ENCODE measurements at places on chromosomes 1 and 21.

- no peak for DNase-seq
These were observed 182.4 kb downstream of the CDC7 start for GRCh38 chr1:91682882-91683597.

DNA sequence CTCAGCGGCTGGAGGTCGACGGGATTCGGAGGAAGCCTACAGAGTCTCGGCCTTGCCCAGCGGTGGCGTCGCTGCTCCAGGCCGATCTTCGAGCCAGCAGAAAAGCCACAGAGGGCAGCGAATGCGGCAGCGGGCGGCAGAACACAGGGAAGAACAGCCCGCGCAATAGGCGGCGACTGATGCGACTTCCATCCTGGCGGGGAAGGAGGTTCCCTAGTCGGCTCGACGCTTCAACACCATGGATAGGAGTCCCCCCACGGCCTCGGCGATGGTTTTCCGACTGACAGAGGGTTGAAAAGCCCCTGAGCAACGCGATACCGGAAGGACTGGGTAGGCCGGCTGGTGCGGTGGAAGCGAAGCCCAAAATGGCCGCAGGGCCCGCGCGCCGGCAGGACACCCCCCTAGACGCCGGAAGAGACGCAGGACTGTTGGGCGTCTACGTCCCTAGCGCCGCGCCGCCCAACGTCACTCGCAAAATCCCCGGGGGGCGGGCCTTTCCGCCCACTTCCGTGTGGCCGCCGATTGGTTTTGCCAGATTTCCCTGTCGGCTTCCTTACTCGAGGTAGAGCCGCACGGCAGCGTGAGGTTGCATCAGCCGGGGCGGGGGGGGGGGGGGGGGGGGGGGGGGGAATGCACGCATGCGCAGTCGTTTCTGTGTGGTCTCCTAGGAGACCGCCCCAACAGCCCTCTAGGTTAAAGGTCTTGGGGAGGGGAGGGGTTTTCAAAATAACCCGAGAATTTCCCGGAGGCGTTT lies at the start of gene PPP1R15B:
Gene PPP1R15B (minus strand): TSS at position 367 of the 754 bp plus-strand sequence. CDS start 406 bp downstream, outside the sequence.
- DNase-seq, result peak; percentile 97

- peak; percentile 86 for DNase-seq
These were observed 8.2 kb downstream of the HCRTR1 start for GRCh38 chr1:31625561-31626222.

GRCh38 chr1:213973129-213973528 lies 14.6 kb upstream of the PROX1 start:
- DNase-seq, result no peak

DNA sequence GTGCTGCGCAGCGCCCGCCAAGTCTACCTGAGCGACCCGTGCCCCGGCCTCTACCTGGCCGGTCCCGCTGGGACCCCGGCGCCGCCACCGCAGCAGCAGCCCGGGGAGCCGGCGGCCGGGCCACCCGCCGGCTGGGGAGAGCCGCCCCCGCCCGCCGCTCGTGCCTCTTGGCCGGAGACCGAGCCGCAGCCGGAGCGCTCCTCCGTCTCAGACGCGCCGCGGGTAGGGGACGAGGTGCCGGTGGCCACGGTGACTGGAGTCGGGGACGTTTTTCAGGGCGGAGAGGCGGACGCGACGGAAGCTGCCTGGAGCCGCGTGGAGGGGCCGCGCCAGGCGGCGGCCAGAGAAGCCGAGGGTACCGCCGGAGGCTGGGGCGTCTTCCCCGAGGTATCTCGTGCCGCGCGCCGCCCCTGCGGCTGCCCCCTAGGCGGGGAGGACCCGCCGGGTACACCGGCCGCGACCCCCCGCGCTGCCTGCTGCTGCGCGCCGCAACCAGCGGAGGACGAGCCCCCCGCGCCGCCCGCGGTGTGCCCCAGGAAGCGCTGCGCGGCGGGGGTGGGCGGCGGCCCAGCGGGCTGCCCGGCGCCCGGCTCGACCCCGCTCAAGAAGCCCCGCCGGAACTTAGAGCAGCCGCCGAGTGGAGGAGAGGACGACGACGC lies 646 bp downstream of the IER5 start:
- DNase-seq, result no peak

- no peak for DNase-seq
These were observed 25.7 kb downstream of the LHX4 start for GRCh38 chr1:180255536-180256340.

DNA sequence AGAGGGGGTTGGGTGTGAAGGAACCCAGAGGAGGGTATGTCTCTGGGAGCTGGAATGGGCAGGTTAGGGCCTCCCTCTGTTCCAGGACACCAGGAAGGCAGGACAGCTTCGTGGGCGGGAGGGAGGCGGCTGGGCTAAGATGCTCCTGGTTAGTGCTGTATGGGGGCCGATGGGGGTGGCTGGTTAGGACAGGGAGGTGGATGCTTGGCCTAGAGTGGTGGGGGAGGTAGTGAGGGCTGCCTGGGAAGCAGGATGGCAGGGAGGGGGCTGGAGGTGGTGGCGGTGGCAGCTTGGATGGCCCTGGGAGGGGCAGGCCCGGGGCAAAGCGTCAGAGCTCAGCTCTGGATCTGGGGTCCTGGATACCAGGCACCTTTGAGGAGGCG lies 6.2 kb upstream of the MMP23B start:
- no peak for DNase-seq

GRCh38 chr1:80731241-80731894 lies 1069.4 kb upstream of the ADGRL2 start:
- no peak for DNase-seq

DNA sequence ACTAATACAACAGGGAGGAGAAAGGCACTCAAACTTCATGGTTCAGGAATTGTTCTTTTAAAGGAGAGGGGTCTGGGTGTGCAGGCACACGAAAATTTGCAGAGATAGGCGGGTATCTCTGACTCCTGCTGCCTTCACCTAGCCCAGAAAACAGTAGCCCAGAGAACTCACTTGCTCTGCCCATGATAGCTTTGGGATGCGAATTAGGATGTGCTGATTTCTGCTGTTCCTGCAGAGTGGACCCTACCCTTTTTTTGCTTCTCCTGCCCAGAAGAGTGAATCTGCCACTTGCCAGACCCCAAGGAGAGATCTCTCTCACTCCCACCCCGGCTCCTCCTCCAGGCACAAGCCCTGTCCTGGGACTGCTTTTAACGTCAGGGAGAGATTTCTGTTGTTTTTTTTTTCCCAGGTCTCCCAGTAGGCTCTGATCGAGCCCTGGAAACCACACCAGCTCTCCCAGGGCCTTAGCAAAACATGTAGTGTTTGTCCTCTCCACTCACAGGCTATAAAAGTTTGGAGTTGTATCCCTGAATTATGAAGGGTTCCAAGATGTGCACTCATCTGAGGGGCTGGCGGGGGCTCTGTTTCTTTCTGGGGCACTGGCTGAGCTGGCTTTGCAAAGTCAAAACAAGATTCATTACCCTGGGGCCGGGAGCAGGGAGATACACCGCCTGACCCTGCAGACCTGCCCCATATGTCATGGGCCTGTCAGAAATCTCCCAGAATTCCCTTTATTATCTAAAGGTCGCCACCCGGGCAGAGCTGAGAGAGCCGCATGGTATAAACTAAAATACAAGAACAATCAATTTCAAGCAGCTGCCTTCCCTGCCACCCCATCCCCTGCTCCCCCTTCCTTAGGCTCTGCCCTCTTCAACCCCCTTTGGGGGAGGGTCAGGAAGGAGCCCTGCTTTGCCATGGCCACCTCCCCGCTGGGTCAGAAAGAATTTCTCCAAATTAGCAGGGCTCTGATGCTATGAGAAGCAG lies 17.9 kb downstream of the PLXNA2 start:
- DNase-seq, result no peak

- no peak for DNase-seq
These were observed 19.0 kb downstream of the IGSF21 start for GRCh38 chr1:18126616-18127015.

GRCh38 chr1:243623841-243624240 lies 226.2 kb downstream of the AKT3 start:
- peak; percentile 49 for DNase-seq

- DNase-seq, result peak; percentile 25
These were observed 624.4 kb downstream of the LMO4 start for GRCh38 chr1:87953121-87953520.

DNA sequence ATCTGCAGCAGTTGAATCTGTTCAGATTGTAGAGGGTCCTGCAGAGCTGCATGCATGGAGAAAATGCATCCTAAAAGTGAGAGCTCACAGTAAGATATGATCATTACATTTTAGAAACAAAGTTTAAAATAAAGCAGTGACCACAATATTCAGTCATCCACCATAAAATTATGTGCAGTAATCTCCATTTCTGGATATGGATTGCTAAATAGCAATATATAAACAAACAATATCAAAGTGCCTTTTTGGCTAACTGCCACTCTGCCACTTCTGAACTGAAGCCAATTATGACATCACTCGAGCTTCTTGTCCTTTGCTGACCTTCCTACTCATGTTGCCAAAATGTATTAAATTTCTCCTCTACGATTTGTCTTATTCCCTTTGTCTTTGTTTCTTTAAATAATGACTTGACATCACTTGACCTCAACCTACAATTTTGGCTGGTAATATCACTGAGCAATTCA lies 262.0 kb upstream of the CXADR start:
- peak; percentile 52 for DNase-seq

GRCh38 chr1:31072304-31072746 lies 6.8 kb upstream of the PUM1 start:
- DNase-seq, result no peak

DNA sequence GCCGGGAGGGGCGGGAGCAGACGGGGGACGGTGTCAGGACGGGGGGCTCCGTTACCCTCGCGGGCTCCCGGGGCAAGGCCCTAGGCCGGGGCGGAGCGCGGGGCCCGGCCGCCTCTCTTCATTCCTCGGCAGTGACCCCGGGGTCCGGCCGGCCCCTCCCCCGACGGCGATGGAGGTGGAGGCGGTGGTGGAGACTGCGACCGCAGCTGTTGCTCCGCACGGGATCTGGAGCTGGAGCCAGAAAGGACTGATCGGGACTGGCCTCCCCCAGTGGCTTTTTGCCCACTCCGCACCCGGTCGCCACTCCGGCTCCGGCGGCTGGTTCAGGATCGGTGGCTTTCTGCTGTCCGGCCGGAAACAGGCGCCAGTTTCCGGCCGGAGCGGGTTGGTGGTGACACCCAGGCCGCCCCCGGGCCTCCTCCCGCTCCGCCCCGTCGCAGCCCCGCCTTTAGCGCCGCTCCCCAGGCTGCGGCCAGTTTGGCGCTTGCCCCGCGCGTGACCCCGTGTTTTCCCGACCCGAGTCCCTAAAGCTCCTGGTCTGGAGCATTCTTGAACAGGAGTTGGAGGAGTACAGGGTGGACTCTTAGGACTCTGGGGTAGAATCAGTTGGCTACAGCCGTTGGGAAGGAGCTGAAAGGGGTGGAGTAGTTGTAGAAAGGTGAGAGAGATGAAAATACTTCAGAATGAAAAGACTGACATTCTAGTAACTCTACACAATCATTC lies at the start of gene OTUD7B:
Gene OTUD7B (minus strand): TSS at position 334 of the 723 bp plus-strand sequence. CDS start 33,216 bp downstream, outside the sequence.
- DNase-seq, result peak; percentile 79

GRCh38 chr1:54356680-54357147 lies 49.5 kb downstream of the SSBP3 start:
- no peak for DNase-seq

GRCh38 chr1:161531986-161532643 lies 7.8 kb downstream of the HSPA6 start:
- peak; percentile 66 for DNase-seq

- no peak for DNase-seq
These were observed 51.6 kb upstream of the ITPKB start for GRCh38 chr1:226790545-226791181.

DNA sequence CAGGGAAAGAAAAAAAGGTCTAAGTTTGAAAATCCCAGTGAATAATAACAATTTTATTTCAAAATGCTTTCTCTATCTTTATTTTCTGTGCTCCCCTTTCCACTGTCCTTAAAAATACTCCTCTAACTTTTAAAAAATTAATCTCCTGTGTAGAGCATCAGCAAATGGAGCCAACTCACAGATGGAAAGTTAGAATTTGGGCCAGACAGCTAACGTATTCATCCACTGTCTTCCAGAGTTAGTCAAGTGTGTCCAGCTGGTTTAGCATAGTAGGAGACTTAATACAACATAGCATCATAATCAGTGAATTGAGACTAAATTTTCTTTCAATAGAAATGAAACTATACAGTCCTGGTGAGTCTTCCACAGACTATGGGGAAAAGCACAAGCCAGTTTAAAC lies 419.0 kb upstream of the LRRC7 start:
- DNase-seq, result no peak

- no peak for DNase-seq
These were observed 8.6 kb upstream of the FCMR start for GRCh38 chr1:206930210-206930798.

DNA sequence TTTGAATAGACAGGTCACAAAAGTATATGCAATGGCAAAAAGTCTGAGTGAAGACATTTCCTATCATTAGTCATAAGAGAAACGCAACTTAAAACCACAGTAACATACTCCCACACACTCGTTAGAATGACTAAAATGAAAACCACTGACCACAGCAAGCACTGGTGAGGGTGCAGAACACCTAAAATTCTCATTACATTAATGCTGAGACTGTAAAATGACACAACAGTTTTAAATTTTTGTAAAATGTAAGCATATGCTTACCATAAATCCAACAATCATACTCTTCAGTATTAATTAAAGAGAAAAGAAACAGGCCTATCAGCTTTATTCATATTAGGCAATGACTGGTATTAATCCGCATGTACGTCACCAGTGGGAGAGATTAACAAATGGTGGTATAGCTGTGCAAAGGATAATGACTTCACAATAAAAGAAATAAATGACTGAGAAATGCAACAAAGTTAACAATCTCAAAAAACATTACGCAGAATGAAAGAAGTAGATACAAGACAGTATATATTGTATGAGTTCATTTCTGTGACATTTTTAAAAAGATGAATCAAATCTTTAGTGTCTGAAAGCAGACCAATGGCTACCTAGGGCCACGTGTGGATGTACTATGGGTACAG lies 253.5 kb downstream of the AKT3 start:
- DNase-seq, result peak; percentile 98

- DNase-seq, result no peak
These were observed 62.9 kb downstream of the C1orf87 start for GRCh38 chr1:60010690-60011089.

DNA sequence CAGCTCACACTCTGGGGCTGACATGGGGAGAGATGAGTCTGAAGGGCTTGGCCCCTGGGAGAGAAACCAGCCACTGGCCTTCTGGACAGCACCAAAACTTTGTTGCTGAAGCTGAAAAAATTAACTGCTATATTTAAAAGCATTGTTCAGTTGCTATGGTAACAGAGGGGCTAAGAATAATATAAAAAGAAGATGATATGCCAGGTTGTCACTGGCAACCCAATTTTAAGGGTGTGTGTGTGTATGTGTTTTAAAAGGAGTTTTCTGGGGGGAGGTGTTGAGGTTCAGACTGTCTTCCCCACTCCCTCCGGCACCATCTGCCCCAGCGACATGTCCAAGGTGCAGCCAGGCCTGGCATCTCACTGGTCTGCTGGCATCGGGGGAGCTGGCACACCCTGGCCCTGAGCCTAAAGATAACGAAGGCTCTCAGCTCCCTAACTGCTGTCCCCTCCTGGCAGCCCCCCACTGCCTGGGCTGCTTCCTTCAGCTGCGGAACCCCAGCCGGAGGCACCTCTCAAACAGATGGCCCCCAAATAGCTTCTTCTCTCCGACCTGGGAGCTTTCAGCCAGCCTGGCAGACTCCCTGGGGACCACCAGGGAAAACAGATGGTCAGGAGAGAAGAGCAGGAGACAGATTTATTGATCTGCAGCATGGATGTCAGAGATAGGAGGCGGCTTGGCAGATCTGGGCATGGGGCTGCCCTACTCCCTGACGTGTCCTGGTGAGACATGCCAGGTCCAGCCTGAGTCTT lies 203.9 kb downstream of the HIVEP3 start:
- DNase-seq, result no peak

- no peak for DNase-seq
These were observed 6.4 kb downstream of the FNDC7 start for GRCh38 chr1:108718927-108719655.

- no peak for DNase-seq
These were observed 17.7 kb upstream of the PROX1 start for GRCh38 chr1:213969958-213970555.

Data from fibroblast of mammary gland (primary cell).